Activated CD4-positive, alpha-beta T cell treated with anti-CD3 and anti-CD28 coated beads for 48 hours (primary cell): ENCODE measurements at places on chromosomes 16 and 17.

GRCh38 chr17:40547785-40548478, 17.3 kb downstream of the CCR7 start:
- no peak for DNase-seq

DNA sequence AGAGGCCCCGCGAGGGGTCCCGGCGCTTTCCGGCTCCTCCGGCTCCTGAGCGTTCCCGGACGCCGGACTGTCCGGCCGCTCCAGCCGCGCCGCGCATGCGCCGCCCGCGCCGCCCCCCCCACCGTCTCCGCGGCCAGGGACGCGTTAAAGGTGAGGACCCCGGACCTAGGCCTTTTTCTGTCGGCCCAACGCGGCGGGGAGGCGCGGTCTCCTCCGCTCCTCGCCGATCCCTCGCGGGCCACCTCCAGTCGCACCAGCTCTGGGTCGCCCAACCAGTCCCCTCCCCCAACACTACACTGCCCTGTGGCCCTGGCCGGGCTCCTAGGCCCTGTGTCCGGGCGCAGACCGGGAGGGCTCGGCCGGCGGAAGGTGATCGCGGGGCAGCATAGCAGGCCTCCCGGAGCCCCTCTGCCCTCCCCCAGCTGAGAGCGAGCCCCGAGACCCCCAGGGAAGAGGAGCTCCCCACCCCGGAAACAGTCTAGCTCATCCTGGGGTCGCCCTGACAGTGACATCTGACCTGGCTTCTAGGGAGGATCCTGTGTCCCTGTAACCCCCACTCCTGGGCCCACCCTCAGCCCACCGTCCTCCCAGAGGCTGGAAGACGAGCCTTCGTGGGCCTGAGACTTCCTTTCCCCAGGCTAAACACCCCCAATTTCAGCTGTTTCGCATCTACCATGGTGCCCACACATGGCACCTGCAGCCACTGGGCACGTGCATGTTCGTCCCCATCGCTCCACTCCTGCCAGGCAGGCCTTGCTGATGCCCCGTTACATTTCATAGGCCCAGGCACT, 14.7 kb upstream of the BCAR1 start:
- peak; percentile 48 for DNase-seq

GRCh38 chr17:226108-227077, 44.9 kb upstream of the DOC2B start:
- DNase-seq: no peak

- no peak for DNase-seq
Observed at GRCh38 chr16:27455700-27456099, 53.7 kb downstream of the IL21R start.

DNA sequence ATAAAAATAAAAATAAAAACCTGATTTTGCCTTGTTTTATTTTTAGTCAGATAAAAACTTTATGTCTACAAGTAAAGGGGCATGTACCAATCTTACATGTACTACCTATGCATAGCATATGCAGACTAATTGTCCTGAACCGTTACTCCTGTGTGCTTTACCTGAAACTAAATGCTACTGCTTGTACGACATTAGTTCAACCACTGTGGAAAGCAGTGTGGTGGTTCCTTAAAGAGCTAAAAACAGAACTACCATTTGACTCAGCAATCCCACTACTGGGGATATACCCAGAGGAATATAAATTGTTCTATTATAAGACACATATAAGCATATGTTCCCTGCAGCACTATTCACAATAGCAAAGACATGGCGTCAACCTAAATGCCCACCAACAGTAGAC, 426.0 kb upstream of the PMFBP1 start:
- no peak for DNase-seq

GRCh38 chr17:68973098-68973846, 18.1 kb upstream of the ABCA8 start:
- no peak for DNase-seq

DNA sequence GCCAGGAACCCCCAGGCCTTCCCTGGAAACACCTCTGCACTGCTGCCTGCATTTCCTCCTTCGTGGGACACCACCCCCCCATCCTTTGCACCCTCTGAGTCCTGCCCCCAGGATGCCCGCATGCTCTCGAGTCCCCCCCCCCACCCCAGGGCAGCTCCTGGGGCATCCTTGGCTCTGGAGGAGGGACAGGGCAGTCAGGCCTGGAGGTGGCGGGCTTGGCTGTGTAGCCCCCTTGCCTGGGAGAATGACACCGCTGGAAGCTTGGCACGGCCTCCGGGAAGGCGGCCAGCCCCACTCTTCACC, 98.9 kb upstream of the GSE1 start:
- DNase-seq: no peak

DNA sequence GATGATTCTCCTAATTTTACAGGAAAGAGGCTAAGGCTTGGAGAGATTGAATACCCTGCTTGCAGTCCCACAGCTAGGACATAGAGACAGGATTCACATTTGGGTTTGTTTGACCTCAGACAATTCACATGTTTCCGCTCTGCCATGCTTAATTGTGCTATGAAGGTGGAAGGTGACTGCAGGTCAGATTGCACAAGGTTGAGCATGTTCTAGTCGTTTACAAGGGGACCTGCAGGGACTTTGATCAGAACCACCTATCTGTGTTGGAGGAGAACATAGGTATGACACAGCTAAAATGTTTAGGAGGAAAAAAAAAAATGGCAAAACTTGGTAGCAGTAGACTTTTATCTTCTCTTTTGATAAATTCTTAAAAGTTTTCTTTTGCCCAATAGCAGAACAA, 4.9 kb upstream of the ANKFN1 start:
- DNase-seq: no peak

- no peak for DNase-seq
Observed at GRCh38 chr16:89746043-89746442, 24.7 kb downstream of the ZNF276 start.

GRCh38 chr16:55184052-55184451, 140.0 kb upstream of the IRX6 start:
- no peak for DNase-seq

- DNase-seq: no peak
Observed at GRCh38 chr16:84825896-84826557, 6.2 kb downstream of the CRISPLD2 start.

- no peak for DNase-seq
Observed at GRCh38 chr16:84391151-84392030, 23.1 kb downstream of the ATP2C2 start.

- DNase-seq: no peak
Observed at GRCh38 chr17:40517981-40518380, 16.6 kb upstream of the TNS4 start.

- DNase-seq: no peak
Observed at GRCh38 chr17:9244066-9245052, 223.0 kb downstream of the NTN1 start.

- no peak for DNase-seq
Observed at GRCh38 chr16:7946142-7946541, 613.5 kb downstream of the RBFOX1 start.

DNA sequence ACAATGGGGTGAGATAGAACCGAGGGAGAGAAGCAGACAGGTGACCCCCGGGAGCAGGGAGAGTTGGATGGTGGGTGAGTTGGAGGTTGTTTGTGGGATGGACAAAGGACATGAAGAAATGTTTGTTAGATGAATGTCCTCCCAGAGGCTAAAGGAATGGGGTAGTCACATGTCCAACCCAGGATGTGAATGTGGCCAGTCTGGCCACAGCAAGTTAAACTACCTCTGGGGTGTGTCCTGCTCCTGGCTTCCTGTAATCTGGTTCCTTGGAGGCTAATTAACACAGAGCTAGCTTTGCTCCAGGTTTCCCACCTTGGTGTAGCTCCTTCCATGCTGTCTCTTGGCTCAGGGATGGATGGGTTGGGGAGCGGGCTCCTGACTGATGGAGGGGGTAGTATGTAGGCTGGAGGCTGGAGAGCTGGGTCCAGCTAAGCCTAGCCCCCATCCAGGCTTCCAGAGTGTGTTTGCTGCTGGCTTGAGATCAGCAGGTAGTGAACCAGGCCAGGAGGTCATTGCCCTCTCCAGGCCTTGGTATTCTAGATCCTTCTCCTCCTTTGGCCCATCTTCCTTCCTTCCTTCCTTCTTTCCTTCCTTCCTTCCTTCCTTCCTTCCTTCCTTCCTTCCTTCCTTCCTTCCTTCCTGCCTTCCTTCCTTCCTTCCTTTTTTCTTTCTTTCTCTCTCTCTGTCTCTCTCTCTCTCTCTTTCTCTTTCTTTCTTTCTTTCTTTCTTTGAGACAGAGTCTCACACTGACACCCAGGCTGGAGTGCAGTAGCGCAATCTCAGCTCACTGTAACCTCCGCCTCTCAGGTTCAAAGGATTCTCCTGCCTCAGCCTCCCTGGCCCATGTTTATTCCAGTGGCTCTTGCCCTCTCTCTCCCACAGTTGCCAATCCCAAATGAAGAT, 28.0 kb upstream of the UBE2G1 start:
- no peak for DNase-seq

GRCh38 chr17:68172461-68172954, 75.3 kb upstream of the AMZ2 start:
- DNase-seq: peak; percentile 79

DNA sequence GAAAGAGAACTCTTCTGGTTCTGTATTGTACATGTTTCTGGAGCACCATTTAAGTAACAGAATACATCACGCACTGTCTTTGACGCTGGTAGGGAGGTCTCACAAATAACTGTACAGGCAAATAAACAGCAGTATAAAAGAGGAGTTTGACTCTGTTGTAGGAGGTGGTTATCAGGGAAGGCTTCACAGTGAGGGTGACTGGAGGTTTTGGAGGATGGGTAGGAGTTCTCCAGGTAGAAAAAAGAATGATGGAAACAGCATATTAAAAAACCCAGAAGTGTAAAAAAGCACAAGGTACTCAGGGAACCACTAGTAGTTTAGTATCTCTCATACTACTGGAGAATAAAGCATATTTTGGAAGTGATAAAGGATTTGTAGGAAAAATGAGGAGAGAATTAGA, 2.7 kb upstream of the SLC6A2 start:
- no peak for DNase-seq

GRCh38 chr17:33892717-33893591, 362.1 kb upstream of the CCL2 start:
- DNase-seq: no peak

- DNase-seq: peak; percentile 76
Observed at GRCh38 chr17:74779948-74780400, 3.8 kb upstream of the NAT9 start.

- DNase-seq: no peak
Observed at GRCh38 chr17:28712705-28713415, 1.2 kb upstream of the PROCA1 start.

DNA sequence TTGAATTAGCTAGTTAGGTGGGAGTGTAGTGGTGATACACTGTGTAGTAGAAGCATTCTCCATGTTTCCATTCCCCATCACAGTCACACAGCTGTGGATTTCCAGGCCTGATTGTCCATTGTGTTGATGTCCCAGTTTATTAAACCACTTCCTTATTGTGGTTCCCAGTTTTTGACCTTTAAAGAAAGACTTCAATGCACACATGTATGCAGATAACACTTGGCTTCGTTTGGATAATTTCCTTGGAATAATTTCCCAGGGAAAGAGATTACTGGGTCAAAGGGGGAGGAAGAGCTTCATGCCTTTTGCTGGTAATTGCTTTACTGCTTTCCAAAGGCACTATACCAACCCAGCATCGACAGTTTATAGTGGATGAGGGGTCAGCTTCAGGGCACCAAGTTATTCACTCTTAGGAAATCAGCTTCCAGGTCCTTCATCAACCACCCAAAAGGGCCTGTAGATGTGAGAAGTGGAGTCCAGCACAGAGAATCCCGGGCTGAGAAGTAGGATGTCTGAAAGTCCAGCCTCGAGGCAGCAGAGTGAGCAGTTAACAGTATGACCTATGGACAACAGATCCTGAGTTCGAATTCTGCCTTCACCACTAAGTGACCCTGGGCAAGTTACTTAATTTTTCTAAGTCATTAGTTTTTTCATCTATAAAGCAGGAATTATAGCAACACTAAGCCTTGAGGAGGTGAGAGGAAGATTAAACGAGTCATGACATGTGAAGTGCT, 31.3 kb upstream of the TNS4 start:
- peak; percentile 2 for DNase-seq

DNA sequence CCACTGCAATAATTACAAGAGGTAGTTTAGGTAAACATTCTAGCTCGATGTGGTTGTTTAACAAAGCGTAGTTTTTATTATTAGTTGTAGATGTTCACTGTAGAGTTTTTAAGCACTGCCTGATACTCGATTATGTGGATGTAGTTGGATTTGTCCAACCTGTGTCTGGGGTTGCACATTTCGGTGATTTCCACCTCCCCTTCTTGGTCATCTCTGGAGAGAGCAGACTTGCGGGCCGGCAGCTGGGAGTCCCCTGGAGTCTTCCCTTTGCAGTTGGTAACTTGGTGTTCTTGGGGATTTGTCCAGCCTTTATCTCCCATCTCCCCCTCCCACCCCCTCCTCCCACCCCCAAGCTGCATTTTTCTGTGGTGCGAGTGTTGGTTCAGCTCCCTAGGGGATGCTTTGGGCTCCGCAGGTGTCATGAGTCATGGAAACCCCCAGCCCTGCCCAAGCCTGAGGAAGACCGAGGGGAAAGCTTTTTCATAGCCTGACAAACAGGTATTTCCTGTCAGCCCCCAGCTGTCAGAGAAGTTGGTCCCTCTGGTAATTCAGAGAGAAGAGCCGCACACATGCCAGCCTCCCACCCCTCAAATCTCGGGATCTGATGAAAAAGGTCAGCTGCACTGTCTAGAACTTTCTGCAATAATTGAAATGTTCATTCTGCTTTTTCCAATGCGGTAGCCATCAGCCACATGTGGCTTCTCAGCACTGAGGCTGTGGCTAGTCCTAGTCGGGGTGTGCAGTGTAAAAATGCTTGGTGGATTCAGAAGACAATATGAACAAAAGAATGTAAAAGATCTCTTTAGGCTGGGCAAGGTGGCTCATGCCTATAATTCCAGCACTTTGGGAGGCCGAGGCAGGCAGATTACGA, 50.3 kb downstream of the KSR1 start:
- no peak for DNase-seq

GRCh38 chr16:78125112-78125844, 25.8 kb downstream of the WWOX start:
- no peak for DNase-seq

- no peak for DNase-seq
Observed at GRCh38 chr17:20998571-20999043, 44.2 kb downstream of the USP22 start.

DNA sequence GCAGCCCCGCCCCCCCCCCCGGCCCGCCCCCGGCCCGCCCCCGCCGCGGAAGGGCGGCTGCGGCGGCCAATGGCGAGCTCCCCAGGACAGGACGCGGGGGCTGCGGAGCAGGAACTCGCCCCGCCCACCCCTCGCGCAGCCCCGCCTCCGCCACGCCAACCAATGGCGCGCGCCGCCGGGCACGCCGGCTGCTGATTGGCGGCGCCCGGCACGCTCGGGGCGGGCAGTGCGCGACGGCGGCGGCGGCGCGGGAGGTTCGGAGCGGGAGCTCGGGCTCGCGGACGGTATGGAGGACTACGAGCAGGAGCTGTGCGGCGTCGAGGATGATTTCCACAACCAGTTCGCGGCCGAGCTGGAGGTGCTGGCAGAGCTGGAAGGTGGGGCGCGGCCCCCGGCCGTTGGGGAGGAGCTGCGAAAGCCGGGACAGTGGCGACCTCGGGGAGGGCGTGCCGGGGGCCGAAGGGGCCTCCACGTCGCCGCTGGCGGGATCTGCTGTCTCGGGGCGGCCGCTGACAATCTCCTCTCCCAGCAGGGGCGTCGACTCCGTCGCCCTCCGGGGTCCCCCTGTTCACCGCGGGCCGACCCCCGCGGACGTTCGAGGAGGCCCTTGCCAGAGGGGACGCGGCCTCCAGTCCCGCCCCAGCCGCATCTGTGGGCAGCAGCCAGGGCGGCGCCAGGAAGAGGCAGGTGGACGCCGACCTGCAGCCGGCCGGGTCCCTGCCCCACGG, at the start of gene CHTF18:
TSS of gene CHTF18 (plus strand) at position 222 of the 728 bp plus-strand sequence. CDS start at position 287, 65 bp downstream.
- DNase-seq: peak; percentile 94
